ENCODE measurements at places on chromosomes 5 and 9.

DNA sequence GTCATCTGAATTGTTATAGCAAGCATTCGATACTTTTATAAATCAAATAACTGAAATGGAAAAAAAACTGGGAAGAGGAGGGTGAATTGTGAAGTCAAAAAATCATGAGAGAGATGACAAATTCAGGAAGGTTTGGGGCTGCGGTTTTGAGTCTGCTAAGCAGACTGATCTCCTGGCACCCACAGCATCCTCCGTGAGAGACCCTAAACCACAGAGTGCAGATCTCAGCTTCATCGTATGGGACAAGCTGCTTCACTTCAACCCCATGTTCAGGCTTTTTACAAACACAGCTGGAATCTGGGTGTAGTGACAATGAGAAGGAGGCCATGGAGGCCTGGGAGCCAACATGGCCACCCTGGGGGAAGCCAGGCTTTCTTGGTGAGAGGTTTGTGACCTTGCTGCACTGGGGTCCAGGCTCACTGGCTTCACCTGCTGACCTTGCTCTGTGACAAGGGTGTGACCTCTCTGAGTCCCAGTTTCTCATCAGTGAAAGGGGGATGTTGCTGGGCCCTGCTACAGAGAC, 19.4 kb downstream of the USP20 start:
- no peak for DNase-seq

DNA sequence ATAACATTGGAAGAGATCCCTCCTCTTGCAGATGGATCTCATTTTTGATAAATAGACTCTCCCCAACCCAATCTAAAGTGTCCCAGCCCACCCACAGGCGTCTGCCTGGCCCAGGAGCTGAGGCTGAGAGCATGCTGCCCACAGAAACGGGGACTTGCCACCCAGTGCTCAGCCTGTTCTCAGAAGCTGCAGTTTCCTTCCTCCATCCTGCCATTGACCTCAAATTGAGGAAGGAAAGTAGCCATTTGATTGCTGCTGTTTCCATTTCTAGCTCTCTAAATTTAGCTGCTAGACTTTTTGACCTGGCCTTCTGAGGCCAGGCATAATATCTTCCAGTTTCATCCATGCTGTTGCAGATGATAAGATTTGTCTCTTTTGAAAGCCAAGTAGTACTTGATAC, 31.1 kb upstream of the FRMD3 start:
- no peak for DNase-seq

- no peak for DNase-seq
Observed at GRCh38 chr5:146208916-146209522, 5.6 kb downstream of the RBM27 start.

- no peak for DNase-seq
Observed at GRCh38 chr5:139850423-139851016, 54.9 kb downstream of the PSD2 start.

DNA sequence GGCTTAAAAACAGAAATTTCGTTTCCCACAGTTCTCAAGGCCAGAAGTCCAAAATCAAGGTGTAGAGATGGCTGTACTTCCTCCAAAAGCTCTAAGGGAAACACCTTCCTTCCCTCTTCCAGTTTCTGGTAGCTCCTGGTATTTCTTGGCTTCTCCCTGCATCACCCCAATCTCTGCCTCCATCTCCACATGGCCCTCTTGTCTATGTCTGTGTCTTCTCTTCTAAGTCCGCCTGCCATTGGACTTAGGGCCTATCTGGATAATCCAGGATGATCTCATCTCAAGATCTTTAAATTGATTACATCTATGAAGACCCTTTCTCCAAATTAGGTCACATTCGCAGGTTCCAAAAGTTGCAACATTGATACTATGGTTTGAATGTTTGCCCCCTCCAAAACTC, 105.6 kb downstream of the ATPSCKMT start:
- DNase-seq: no peak

GRCh38 chr9:18173923-18174322, 300.0 kb upstream of the ADAMTSL1 start:
- DNase-seq: no peak

All from right cardiac atrium (tissue), 5 donors.